ENCODE measurements at places on chromosomes 5 and 9.

GRCh38 chr5:56827049-56827448, 11.7 kb downstream of the MAP3K1 start:
- no peak for DNase-seq

GRCh38 chr5:58924306-58924705, 341.4 kb downstream of the RAB3C start:
- no peak for DNase-seq

- no peak for DNase-seq
These were observed 33.0 kb downstream of the ZDHHC11B start for GRCh38 chr5:751496-751895.

DNA sequence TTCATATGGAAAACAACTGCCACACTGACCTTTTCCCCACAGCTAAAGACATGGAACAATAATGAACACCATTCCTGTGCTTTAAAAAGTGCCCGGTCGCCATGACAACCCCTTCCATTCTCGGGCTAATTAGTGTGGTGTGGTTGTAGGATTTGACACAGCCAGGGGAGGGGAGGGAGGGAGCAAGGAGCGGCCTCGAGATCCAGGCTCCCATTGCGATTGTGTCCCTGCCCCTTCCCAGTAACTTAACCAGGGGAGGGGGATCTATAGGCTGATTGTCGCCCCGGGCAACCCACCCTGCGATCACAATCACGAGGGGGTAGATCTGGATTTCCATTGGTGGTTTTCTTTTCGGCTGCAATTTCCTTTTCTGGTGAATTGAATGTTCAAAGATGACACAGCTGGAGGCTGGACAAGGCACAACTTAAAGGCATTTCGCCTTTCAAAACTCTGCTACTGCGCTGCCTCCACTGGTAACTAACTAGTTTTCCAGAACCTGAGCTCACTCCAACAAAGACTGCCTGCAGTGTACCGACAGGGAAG, 96.7 kb upstream of the RETREG1 start:
- no peak for DNase-seq

DNA sequence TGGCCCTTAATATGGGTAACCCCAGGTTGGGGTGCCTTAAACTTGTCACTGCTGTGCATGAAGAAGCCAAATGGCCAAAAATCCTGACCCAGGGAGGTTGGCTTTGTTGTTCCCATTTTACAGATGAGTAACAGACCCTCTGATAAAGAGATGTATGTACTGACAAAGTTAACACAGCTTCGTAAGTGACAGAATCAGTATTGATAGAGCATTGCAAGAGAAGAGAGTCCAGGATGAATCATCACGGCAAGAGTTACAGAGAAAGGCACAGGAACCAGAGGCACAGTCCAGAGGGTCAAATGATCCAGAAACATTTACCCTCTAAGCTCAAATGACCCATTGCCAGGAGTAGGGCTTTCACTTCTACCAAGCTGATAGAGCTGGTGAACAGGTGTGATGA, 103.8 kb upstream of the SMC2 start:
- no peak for DNase-seq

DNA sequence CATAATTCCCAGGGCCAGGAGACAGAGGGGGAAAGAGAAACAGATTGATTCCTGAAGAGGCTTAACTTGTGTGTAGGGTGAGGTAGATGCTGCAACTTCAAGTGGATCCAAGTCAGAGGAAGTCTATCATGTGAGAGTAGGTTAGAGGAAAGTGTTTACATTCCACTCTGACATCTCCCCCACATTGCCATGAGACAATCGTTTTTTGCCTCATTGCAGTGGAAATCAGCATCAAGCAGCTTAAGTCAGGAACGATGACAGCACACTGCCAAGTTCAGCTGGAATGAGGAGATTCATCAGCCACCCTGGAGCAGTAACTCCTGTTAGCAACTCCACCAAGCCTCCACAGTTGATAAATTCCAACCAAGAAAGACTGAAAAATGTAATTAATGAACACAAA, 689.7 kb upstream of the MEF2C start:
- no peak for DNase-seq

DNA sequence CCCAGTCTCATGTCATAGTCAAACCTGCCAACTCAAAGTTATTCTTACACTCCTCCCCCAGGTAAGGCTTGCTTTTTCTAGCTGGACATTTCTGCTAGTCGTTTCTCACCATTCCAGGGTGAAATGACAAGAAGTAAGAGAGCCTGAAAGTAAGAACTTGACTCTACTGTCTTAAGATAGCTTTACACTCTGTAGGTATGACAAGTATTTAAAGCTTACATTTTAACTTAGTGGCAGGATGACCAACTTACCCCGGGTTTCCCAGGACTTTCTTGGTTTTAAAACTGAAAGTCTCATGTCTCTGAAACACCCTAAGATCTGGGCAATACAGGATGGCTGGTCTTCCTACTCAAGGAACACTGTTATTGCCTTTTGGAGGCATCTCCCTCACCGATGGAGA, 67.5 kb upstream of the PIK3R1 start:
- no peak for DNase-seq

- no peak for DNase-seq
These were observed 79.8 kb downstream of the TNC start for GRCh38 chr9:115038178-115038577.

DNA sequence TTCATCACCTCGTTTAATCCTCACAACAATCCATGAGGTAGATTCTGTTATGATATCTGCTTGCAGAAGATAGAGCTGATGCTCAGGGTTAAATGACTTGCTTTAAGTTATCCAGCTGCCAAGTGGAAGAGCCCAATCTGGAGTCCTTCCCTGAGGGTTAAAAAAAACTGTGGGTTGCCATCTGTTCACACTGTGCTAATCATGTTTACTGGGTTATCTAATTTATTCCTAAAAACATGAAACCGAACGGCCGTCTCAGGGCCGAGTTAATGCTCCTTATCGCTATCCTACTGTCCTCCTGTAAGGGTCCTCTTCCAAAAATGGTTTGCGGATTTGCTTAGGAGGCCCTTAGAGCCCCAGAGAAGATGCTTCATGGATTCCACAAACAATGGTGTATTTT, 153.3 kb downstream of the YIPF5 start:
- DNase-seq: no peak

- no peak for DNase-seq
These were observed 307.0 kb downstream of the CWC27 start for GRCh38 chr5:65075623-65076250.

DNA sequence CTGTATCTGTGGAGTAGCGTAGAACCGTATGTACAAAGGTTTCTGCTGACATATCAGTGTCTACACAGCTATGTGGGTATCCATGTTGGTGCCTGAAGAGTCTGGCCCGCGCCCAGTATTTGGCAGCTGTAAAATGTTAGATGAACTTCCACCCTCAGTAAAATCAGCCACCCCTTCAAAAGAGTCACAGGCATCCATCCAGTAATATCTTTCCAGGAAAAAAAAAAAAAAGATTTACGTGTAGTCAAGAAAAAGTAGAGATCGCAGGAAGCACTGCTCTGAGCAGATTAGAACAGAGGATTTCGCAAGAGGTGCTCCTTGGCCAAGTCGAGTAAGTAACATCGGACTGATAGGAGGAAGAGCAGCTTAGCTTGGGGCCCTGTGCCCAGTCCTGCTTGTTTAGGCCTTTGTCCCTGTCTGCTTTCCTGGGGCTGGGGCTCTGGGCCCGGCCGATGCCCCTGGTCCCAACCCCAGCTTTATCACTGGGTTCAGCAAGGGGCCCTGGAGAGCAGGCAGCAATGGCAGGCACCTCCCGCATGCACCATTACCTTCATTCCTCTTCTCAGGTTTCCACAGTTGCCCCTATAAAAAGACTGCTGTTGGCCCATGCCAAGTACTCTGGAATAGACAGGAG, 21.2 kb downstream of the DAPK1 start:
- no peak for DNase-seq

DNA sequence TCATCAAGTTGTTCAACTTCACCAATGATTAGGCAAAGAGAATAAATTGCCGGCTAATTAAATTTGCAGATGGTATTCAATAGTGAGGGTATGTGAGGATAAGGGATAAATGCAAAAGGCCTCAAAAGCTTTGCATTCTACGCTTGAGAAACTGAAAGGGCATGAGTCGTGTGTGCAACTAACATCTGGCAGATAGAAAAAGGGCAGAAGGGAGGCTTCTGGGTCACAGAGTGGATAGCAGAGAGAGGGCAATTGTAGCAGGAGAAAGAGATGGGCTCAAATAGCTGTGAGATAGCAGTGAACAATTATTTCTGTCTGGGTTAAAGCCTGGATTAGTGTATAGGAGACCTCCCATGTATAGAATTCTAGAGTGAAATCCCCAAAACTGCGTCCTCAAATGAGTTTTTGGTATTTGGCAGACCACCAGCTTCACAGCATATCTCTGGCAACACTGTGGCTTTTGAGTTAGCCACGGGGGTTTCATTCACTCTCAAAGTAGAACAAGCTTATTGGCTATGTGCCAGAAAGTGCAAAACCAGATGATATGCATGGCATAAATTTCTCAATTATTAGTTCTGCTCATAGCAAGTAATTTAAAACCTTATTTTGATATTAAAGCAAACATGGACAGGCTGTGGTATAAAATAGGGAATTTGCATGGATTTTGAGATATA, 586.3 kb downstream of the BRINP1 start:
- no peak for DNase-seq

- no peak for DNase-seq
These were observed 567.9 kb downstream of the TAF11L14 start for GRCh38 chr5:18202164-18202563.

DNA sequence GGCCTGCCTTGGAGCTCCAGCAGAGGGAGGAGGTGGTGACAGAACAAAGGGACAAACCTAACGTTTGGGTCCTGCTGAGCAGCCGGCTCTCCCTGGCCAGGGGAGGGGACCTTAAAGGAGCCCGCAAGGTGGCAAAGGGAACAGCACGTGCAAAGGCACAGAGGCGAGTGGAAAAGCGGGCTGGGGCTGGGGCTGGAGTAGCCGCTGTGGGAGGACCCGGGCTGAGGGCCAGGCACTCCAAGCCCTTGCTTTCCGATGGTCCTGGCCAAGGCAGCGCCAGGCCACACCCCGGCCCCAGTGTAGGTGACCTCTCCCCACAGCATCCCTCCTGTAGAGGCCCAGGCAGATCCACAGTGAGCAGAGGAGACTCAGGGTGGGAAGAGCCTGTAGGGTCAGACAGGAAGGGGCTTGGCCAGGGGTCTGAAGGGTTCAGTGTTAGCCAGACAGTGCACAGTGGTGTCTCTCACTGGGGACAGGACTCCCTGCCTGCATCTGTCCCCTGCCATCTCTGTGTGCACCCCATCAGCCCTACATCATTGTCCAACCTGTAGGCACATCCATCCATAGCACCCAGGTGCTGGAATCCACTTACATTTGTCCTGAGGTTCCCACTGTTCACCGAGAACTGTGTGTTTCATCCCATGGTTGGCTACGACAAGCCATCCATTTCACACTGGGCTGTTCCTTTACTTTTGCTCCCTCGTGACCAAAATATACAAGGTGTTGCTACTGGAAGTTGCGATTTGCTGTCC, 77.0 kb downstream of the NEK6 start:
- no peak for DNase-seq

DNA sequence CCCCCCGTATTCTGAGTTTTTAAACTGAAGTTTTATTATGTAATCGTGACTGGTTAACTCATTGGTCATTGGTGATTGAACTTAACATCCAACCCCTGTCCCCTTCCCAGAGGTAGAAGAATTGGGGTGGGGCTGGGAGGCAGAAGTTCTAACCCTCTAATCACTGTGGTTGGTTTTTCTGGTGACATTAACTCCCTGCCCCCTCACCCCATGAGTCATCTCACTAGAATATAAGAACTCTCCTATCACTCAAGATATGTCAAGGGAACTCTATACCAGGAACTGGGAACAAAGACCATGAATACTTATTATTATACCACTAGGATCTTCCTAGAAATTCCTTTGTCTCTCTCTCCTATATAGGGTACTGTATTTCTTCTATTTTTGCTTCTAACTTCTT, 52.3 kb upstream of the CAVIN4 start:
- DNase-seq: no peak

DNA sequence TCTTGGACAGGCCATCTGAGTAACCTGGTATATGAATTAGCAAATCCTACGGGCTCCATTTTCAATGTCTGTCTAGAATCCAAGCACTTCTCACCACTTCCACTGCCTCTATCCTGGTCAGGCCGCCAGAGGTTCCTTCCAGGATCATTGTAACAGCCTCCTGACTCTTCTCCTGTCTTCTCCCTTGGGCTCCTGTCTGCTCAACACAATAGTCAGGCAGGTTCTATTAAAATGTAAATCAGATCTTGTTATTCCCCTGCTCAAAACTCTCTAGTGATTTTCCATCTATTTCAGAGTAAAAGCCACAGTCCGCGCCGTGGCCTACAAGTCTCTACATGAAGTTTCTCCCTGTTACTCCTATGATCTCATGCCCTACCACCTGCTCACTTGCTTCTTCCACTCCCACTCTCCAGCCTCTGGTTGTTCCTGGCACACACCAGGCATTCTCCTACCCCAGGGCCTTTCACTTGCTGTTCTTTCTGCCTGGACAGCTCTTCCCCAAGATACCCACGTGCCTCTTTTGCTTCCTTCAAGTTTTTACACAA, 21.7 kb downstream of the ZNF366 start:
- no peak for DNase-seq

DNA sequence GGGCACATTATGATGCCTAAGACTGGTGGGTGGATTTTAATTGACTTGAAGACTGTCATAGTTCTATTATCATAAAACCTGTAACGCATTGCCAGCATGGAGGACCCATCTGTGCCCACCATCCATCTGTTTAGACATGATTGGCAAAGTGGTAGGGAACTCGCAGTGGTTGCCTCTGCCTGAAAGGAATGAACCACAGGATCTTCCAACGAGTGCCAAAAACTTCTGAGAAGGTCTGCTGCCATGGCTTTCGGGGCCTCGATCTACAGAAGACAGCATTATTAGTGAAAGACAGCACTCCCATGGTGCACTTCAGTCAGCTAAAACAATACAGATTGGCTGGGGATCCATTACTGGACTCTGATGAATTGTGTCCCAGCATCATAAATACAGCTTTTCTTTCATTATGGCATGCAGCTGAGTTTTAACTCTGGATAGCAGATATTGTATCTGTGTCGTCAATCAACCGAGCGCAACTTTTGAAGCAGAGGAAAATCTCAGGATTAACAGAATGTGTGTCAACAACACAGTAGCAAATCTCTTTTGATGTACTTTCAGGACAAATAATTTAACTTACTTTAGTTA, 74.3 kb downstream of the ZDHHC21 start:
- DNase-seq: no peak

DNA sequence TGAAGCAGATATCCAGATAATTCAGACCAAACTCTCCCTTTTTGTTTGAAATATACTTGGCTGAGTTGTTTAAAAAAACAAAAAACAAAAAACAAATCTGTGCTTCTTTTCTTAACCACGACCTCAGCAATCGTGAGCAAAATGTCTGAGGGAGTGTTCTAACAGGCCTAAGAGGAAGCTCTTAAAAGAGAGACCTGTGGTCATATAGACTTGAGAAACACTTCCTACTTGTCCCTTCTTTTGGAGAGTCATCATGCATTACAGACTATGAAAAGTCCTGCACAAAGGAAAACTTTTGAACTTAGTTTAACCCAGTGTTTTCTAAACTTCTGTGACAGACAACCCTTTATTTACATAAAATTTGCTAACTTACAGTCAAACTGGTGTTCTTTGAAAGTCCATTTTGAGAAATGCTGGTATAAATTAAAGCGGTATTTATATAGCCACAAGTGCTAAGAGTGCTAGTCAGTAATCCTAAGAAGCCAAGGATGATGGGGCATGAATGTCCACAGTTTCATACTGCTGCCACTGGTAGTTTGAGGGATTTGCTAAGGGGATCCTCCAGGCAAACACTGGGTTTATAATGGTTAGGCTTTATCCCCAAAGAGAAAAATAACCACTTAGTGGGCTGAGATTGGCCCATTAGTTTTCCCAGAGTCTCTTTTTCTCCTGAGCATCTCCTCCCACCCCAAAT, 199.8 kb downstream of the LRRC70 start:
- DNase-seq: no peak

- DNase-seq: no peak
These were observed 14.7 kb upstream of the BRD3OS start for GRCh38 chr9:134010310-134011173.

Measured in stimulated activated CD4-positive, alpha-beta T cell treated with anti-CD3 and anti-CD28 coated beads, Interleukin-15, amount 100 ng/mL, for 24 hours (primary cell).